Type B pancreatic cell (in vitro differentiated cells): ENCODE measurements at places on chromosomes 16 and 17. TPM values are rescaled to one million over a fixed set of nuclear protein-coding genes. Genes with fewer than 3 reads are reported as not detected.

The WNT3 gene
- total RNA-seq, result 14.1 and 47.7 TPM in 2 replicates

The FOXN1 gene
- 1.0 and 1.2 TPM in 2 replicates for total RNA-seq

The SULT1A2 gene
- total RNA-seq, result 3.5 and 14.2 TPM in 2 replicates

The C17orf78 gene
- 1.6 TPM in 1 of 2 replicates, not detected in the other for total RNA-seq

The GDPD3 gene
- 19.7 and 23.2 TPM in 2 replicates for total RNA-seq

The FBXL16 gene
- 3.9 and 4.3 TPM in 2 replicates for total RNA-seq

The GPR139 gene
- total RNA-seq, result not detected in 2 replicates

The MRPS23 gene
- 35.5 and 46.9 TPM in 2 replicates for total RNA-seq

The FZD2 gene
- 3.6 and 54.4 TPM in 2 replicates for total RNA-seq

The LRRC75A gene
- total RNA-seq, result 2.9 and 4.5 TPM in 2 replicates

The CTF1 gene
- 2.5 and 3.1 TPM in 2 replicates for total RNA-seq
